Posterior vena cava (tissue), 2 donors: ENCODE measurements at places on chromosomes 2 and 18.

GRCh38 chr2:158391876-158392275 lies 64.7 kb downstream of the CCDC148 start:
- DNase-seq, result no peak

DNA sequence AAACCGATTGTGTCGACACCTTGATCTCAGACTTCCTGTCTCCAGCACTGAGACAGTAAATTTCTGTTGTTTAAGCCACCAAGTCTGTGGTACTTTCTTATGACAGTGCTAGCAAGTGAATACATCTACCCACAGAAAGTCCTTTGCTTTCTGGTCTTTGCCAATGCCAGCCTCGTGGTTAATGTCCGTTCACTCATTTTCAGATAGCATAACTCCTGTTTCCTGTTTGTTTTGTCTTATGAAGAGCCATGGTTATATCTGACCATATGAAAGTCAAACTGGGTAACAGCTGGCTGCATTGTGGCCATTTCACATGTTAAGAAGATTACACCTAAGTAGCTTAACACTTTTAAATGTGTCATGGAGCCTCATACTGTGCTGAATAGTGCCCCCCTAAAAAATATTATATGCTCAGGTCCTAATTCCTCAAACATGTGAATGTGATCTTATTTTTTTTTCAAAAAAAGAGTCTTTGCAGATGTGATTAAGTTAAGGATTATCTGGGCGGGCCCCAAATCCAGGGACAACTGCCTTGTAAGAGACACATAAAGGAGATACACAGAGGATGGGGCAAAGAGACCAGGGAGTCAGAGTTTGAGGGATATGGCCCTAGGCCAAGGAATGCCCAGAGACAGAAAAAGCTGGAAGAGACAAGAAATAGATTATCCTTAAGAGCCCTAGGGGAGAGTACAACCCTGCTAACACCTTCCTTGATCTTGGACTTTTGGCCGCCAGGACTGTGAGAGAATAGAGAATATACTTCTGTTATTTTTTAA lies 118.0 kb downstream of the KCNE4 start:
- DNase-seq, result no peak

GRCh38 chr18:5546660-5547059 lies 2.9 kb upstream of the EPB41L3 start:
- DNase-seq, result no peak

DNA sequence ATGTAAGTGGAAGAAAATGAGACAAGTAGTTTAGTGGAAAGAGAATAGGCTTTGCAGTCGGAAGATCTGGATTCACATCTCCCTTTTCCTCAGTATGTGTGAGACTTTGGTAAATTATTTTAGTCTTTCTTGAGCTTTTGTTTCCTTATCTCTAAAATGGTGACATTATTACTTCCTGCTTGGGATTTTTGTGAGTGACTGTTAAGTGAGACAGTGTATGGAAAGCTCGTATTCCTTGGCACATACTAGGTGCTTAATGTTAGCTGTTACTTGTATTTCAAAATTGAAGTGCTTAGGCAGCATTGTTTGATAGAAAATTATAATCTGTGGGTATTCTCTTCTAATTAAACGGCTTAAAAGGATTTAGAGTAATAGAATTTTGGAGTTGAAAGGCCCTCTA lies 2.0 kb downstream of the ZNF638 start:
- no peak for DNase-seq

GRCh38 chr2:232085826-232086425 lies 124.4 kb downstream of the DIS3L2 start:
- no peak for DNase-seq

DNA sequence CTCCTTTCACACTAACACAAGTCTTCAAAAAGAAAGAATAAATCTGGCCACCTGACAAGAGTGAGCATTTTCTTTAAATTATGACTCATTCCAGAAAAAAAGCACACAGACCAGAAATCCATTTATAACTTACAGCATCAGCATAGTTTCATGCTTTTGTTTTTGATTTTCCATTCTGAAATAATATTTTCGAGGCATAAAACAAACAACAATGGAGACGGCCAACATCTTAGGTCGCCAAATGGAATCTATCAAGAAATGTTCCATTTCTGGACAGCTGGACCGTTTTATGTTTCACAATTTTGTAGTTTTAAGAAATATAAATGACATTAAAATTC lies 165.4 kb upstream of the ZFP36L2 start:
- no peak for DNase-seq

DNA sequence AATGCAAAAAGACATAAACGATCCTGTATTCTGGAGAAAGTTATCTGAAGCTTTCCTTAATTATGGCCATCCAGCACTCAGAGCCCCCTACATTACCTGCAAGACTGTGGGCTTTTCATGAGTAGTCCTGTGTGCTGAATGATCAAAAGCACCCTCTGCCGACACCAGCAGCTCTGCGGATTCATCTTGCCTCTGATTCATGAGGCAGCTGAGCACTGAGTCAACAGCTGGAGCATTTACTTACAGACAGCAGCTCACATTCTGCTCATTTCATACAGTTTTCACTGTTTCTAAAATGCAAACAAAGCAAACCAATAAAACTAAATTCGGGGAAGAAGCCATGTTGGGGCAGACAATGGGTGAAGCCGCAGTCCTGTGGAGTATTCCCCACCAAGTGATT lies 886.5 kb downstream of the CNTNAP5 start:
- no peak for DNase-seq

DNA sequence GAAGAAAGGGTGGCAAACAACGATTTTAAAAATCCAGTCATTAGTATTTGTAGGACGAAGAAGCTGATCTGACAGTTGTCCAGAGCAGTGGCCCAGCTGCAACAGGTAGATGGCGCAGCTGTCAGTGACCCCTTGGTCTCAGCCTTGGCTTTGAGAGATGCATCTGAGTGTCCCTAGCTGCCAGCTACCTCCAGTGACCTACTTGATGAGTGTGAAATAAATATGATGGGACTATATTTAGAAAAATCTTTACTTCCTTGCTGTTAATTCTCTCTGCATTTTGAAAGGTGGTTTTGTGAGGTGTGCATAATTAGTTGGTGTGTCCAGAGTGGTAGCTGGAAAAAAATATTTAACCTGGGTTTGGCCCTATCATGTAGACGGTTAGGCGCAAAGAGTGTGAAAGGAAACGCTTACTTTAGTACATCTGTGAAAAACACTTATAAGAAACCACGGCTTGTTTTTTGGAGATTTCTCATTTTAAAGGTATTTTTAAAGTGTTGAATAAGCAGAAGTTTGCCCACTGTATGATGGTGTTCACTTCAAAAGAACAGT lies 963 bp downstream of the INPP1 start:
- DNase-seq, result no peak

- no peak for DNase-seq
Measured at GRCh38 chr2:222495388-222495787, 71.0 kb downstream of the SGPP2 start.

GRCh38 chr2:108169982-108170625 lies 69.7 kb upstream of the SULT1C3 start:
- DNase-seq, result no peak

DNA sequence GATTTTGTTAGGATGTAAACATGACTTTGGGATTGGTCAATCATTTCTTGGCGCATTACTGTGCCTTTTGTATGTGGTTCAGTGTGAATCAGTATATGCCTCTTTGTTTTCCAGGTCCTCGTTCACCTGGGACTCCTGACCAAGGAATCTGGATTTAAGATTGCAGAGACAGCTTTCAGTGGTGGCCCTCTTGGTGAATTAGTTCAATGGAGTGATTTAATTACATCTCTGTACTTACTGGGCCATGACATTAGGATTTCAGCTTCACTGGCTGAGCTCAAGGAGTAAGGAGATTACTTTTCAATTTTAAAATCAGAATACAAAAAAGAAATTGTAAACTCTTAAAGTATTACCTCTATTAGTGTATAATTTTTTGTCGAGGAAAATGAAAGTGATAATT lies 87.6 kb downstream of the MGAT5 start:
- DNase-seq, result no peak

DNA sequence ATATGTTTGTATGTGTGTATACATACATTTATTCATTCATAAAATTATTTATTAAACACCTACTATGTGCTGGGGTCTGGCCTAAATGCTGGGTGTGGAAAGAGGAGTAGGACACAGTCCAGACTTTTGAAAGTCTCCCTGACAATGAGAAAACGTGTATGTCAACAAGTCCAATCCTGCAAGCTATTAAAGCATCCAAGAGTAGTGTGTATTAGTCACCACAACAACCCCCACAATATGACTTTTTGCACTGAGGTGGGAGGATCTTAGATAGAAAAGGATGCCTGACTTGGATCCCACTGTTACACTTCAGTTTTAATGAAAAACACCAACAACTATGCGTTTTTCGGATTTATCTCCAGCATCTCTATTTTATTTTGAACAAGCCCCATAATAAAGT lies 446.4 kb downstream of the EPHA4 start:
- DNase-seq, result no peak

DNA sequence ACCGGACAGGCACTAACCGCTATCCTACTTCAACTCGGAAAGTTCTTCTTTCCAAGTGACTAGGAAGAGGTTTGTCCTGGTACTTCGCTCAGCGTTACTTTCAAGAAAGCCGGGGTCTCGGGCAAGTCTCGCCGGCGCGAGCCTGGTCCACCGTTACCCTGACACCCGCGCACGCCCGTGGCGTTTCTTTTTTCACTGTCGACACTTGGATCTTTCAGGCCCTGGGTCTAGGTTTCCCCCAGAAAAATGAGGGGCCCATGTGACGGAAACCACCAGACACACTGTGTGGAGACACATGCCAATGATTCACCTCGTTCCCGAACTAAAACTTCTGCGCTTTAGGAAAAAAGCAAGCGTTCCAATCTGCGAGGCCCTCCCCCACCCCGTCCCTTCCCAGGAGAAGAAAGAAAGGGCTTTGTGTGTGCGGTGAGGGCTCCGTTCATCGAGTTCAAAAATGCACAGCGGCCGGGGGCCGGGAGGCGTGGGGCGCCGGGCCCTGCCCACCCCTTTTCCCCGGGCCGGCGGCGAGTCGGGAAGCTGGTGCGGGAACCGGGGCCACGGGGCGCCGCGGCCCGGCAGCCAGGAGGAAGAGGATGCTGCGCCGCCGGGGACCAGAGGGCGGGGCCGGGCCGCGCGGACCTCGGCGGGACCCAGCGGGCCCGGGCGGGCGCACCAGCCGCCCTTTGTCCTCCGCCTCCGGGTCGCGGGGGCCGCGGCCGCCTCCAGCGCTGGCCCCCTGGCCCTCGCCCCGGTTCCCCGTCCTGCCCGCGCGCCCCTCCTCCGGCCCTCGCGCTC lies 2.6 kb downstream of the ZNF521 start:
- peak; percentile 82 for DNase-seq

DNA sequence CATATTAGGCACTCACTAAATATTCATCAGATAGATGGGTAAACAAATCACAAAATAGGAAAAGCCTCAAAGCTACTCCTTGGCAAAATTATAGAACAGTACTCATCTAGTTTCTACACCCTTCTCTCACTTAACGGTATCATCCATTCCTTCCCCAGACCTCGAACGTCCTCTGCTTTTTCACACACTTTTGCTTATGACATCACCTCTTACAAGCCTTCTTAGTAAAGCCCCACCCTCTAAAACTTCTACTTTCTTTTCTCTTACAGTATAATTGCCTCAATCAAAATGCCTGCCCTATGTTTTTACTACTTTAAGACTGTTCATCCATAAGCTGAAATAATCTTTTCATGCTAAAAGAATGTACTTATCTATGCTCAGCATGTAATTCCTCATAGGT lies 8.1 kb downstream of the CHN1 start:
- no peak for DNase-seq

DNA sequence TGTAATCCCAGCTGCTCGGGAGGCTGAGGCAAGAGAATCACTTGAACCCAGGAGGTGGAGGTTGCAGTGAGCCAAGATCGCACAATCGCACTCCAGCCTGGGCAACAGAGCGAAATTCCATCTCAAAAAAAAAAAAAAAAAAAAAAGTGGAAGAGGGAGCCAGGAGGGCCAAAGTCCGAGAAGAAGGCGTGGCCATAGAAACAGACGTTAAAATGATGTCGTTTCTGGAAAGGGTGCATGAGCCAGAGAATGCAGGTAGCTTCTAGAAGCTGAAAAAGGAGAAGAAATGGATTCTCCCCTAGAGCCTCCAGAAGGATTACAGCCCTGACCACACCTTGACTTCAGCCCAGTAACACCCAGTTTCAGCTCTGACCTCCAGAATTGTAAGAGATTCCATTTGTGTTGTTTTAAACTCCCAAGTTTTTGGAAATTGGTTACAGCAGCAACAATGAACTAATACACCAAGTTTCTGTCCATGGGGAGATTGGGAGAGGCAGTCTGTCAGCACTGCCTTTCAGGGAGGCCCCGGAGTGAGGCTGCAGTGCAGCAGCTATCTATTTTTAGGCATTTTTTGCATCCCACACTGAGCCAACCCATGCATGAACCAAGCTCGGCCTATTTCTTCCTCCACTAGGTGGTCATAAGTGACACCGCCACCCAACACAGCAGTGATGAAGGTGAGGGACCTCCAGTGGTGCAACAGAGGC lies 14.2 kb upstream of the TRAF3IP1 start:
- no peak for DNase-seq

DNA sequence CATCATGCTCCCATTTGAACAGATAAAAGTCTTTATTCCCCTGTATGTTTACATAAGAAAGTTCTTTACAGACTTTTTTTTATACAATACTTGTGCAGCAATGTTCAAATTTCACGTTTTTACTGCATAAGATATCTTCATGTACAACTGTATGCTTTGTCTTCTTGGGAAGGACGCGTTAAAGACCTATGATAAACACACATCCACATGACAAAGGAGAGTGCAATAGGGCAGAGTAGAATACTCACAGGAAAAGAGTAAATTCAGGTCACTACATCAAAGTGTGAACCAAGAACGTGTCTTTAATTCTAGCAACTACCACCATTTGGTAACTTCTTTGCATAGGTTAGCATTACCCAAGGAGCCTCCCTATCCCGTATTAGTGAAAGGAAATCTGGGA lies 33.7 kb upstream of the NFU1 start:
- no peak for DNase-seq
